Stimulated activated CD4-positive, alpha-beta T cell treated with anti-CD3 and anti-CD28 coated beads, Interleukin-2, amount 100 ng/mL, for 48 hours (primary cell): ENCODE measurements at places on chromosomes 7 and 10.

- no peak for DNase-seq
These were observed 11.3 kb downstream of the STARD3NL start for GRCh38 chr7:38189231-38189938.

GRCh38 chr7:2212906-2213305, 19.8 kb downstream of the MAD1L1 start:
- no peak for DNase-seq

- no peak for DNase-seq
These were observed 770.8 kb downstream of the ANKRD7 start for GRCh38 chr7:118995350-118995749.

GRCh38 chr10:49055221-49055849, 60.0 kb downstream of the VSTM4 start:
- DNase-seq, result no peak

- DNase-seq, result no peak
These were observed 60.4 kb downstream of the TPST1 start for GRCh38 chr7:66265566-66265965.

- no peak for DNase-seq
These were observed 220.3 kb downstream of the EBF3 start for GRCh38 chr10:129743738-129744133.

GRCh38 chr10:34736976-34737771, 77.9 kb downstream of the PARD3 start:
- DNase-seq, result no peak

- no peak for DNase-seq
These were observed 4.3 kb upstream of the OR13A1 start for GRCh38 chr10:45319702-45320101.

DNA sequence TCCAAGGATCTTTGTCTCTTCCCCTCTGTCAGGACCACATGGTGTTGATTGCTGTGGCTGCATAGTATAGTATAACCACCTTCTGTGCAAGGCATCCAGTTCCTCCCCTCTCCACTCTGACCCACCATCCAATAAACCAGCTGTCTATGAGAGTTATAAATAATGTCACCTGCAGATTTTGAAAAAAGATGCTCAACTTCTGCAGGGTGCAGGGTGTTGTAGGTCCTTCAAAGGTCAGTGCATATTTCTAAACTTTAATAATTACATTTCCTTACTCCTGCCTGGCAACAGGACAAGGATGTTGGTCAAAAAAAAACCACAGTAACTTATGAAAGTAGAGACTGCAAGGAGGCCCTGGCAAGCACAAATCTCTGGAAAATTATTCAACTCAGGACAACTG, 166.2 kb downstream of the PKD1L1 start:
- DNase-seq, result no peak

- no peak for DNase-seq
These were observed 323.5 kb downstream of the ADARB2 start for GRCh38 chr10:1413823-1414222.

- DNase-seq, result peak; percentile 60
These were observed 11.9 kb downstream of the RGR start for GRCh38 chr10:84256510-84257342.

DNA sequence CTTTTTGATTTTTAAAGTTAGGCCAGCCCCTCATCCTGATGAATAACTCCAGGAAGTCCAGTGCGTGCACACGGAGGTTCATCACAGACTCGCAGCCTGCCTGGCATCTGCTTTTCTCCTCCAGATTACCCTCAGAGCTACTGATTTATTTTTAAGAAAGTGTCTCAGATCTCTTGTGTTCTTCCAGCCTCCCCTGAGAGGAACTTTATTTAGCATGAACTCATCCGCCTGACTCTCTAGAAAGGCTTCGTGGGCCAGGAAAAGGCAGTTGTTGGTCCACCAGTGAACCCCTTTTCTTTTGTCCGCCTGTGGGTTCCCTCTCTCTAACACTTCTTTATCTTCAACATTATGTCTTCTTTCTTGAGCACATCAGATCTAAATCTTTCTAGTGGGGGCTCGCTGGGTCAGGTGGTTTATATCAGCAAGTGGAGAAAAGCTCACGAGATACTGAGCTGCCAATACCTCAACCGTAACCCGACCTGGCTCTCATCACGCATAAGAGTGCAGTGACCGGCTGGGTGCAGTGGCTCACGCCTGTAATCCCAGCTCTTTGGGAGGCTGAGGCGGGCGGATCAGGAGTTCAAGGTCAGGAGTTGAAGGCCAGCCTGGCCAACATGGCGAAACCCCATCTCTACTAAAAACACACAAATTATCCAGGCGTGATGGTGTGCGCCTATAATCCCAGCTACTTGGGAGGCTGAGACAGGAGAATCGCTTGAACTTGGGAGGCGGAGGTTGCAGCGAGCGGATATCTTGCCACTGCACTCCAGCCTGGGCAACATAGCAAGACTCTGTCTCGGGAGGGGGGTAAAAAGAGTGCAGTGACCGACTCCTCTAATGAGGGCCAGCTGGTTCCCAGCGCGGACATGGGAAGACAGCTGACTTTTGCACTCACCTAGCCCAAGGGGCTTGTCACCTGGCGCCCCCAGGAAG, 162.3 kb downstream of the CCDC3 start:
- no peak for DNase-seq

DNA sequence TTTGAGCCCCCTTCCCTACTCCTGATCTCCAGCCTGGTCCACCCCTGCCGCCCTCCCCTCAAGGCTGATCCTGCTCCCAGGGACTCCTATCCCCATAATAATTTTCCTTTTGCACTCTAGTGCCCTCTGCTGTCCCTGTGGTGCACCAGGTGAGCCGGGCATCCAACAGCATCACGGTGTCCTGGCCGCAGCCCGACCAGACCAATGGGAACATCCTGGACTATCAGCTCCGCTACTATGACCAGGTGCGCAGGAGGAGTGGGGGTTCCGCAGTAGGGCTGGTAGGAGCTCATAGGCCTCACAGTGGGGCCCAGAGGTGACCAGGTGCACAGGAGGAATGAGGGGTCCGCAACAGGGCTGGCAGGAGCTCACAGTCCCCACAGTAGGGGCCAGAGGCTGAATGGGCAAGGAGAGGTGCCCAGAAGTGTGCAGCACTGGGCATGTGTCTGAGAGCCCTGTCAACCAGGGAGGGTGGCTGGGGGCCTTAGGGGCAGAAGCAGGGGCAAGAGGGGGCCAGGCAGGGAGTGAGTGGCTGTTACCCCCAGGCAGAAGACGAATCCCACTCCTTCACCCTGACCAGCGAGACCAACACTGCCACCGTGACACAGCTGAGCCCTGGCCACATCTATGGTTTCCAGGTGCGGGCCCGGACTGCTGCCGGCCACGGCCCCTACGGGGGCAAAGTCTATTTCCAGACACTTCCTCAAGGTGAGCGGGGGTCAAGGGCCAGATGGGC, 11.7 kb downstream of the EPHB6 start:
- DNase-seq, result no peak

DNA sequence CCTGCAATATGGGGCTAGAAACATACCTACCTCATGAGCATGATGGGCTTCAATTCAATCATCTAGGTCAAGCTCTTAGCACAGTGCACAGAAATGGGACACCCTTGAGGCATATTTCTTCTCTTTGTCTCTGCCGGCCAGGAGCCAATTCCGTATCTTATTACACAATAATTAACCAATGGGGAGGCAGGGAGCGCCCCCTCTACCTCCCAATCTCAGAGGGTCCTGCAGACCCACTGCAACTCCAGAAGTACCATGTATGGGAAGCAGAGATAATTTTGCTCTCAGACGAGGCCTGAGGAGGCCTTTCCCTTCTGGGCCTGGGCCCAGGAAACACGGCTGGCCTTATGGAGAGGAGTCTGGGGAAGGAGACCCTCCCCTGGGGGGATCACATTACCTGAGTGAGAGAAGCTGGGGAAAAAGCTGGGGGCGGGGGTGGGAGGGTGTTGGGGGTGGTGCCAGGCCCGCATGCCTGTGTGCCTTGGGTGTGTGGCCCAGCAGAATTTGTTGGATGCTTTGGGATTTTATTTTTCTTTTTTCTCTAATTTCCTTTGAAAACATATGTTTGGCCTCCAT, 155.5 kb downstream of the UBE2H start:
- no peak for DNase-seq

DNA sequence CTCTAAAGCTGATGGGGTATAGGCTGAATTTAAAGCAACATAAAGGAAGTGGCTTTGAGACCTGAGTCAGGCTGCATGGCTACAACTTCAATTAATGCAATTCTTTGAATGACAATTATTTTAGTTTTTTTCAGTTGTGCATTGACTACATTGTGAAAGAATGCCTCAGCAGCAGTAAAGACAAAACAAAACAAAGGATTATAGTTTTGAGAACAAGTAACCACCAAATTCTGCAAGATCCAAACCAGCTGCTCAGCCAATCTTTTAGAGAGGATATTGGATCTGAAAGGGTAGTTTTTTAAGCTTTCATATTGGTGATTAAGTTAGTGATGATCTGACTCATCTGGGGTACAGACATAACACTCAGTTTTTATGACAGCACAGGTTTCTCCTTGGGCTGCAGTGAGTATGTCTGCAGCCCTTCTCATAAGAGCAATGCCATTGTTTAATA, 40.6 kb upstream of the ABCA13 start:
- DNase-seq, result no peak

DNA sequence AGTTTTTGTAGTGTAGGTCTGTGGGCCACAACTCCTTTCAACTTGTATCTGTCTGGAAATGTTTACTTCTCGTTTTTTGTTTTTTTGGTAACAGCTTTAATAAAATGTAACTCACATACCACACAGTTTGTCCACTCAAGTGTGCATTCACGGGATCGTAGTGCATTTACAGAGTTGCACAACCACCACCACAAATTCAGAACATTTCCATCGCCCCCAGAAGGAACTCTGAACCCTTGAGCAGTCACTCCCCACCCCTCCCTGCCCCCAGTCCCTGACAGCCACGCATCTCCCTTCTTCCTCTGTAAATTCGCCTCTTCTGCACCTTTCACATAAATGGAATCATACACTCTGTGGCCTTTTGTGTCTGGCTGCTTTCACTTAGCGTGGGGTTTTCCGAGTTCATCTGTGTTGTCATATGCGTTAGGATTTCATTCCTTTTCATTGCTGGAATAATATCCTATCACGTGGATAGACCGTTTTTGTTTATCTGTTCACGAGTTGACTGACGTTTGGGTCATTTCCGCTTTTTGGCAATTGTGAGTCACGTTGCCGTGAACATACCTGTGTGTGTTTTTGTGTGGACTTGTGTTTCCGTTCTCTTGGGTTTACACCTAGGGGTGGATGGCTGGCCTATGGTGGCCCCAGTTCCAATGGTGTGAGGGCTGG, 10.3 kb downstream of the JAKMIP3 start:
- no peak for DNase-seq

- DNase-seq, result no peak
These were observed 6.1 kb upstream of the UBE2H start for GRCh38 chr7:129958643-129959470.

- DNase-seq, result no peak
These were observed 127.1 kb upstream of the SHH start for GRCh38 chr7:155939350-155939749.

GRCh38 chr7:22426463-22427094, 69.6 kb upstream of the RAPGEF5 start:
- no peak for DNase-seq

DNA sequence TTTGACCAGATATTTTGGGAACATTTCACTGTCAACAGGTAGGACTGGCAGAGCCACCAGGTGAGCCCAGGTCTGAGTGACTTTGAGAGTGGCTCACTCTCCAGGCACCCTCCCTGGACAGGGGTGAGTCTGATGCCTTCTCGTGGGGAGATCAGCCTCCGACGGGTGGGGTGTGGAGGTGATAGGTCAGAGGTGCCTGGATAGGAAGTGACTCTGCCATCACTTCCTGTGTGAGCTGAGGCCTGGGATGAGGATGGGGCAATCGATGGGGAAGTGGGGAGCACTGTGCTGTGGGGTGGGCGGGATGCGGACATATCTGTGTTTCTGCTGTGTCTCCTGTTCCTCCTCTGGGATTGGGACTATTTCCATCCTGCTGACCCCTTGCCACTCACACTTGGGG, 34.6 kb downstream of the IFT22 start:
- DNase-seq, result no peak

DNA sequence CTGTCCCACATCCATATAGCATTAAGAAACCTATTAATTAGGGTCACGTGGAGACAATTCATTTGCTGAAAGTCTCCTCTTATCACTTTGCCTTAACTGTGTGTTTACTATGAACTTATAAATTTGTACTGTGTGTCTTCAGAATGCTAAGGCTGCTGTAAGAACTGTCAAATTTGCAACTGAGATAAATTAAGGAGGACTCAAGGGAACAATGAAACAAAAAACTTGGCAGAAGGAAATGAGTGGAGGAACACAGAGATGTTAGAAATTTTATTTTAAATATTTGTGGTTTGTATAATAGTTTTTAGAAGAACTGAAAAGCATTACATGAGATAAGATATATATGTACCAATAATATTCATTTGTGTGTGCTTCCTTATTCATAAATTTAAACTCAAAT, 1005.3 kb upstream of the SORCS1 start:
- no peak for DNase-seq

DNA sequence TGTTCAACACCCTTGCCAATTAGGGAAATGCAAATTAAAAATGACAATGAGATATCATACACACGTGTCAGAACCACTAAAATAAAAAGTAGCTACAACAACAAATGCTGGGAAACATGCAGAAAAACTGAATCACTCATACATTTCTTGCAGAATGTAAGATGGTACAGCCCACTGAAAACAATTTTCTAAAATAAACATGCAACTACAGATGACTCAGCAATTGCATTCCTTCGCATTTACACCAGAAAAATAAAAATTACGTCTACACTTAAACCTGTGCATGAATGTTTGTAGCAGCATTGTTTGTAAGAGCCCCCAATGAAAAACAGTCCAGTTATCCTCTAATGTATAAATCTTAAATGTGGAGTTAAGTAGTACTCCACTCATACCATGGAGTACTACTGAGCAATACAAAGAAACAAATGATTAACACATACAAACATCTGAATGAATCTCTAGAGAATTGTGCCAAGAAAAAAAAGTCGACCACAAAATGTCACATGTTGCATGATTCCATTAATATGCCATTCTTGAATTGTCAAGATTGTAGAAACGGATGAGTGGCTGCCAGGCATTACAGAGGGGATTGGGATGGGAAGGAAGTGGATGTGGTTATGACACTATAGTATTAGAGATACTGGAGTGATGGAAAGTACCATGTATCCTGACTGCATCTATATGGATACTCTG, 134.6 kb upstream of the NPSR1 start:
- DNase-seq, result no peak

DNA sequence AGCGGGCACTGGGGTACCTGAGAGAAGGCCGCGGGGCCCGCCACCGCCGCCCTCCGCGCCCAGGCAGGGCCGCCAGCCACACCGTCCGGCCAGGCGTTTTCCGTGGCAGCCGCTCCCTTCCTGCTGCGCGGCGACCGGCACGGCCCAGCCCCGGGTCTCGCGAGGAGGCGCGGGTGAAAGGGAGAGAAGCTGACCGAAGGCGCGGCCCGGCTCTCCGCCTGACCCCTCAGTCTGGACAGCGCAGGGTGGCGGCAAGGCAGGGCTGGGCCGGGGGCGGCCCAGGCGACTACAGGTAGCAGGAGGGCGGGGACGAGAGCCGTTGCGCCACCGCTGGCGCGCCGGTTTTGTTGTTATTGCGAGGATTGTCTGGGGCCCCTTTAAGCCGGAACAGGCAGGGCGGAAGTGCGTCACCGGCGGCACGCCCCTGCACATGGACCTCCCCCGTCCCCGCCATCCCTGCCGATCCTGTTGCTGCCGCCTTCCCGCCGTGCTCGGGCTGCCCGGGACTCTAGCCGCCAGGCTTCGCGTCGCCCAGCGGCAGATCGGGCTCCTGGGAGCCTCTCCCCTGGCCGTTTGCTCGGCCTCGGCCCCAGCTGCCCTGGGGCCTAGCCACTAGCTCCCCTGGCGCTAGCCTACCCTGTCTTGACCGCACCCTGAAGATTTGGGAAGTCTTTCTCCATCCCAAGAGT, at the start of gene HERPUD2:
Gene HERPUD2, minus strand, starts transcription at position 352 of the 689 bp plus-strand sequence. CDS start 805 bp downstream, outside the sequence.
- peak; percentile 85 for DNase-seq

- no peak for DNase-seq
These were observed 128.5 kb downstream of the TNS3 start for GRCh38 chr7:47453093-47454061.
